ENCODE measurements at places on chromosomes 11 and 22.

- no peak for DNase-seq
These were observed 36.3 kb downstream of the IGF2 start for GRCh38 chr11:2102883-2103213.

GRCh38 chr11:111309215-111309915 is 11.0 kb downstream of the POU2AF3 start:
- DNase-seq = no peak

DNA sequence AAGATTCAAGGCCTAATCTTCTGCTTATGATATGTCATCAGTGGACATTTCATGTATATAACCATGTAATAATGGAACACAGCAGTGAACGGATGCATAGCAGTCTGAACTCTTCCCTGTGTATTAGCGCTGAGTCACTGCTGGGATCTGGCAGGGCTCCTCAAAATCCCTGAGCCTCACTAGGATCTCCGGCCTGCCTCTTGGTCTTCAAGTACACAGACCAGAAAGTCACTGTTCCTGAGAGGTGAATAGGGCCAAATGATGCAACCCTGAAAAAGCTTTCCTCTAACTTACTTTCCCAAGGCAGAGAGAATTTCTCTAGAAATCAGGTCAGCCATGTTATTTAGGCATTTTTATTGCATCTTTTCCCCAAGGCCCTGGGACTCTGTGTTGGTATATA is 35.0 kb downstream of the POU2AF1 start:
- DNase-seq = no peak

DNA sequence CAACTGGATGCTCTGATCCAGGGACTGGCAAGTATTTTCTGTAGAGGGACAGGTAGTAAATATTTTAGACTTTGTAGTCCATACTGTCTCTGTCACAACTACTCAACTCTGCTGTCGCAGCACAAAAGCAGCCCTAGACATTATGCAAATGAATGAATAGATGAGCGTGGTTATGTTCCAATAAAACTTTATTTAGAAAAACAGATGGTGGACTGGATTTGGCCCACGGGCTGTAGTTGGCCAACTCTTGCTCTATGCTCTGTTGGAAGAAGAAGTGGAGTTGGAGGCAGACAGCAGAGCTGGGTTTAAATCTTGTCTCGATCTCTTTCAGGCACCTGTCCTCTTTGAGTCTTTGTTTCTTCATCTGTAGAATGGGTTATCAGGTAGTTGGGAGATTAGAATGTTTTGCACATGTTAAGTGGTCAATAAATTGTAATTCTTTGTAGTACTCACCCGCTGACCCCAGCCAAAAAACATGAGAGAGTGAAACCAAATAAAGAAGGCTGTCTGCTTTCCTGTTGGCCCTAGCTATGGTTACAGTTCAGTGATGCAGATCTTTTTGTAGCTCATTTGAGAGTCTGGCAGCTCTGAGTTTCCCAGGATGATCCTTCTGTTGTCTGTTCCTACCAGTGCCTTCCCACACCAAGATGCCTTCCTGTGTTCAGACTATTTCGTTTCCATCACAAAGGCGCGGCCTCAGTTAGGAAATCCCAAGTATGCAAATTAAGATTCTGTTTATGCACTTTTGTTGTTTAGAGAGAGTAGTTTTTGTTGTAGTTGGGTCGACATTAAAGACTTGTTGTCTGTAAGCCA is 198.1 kb upstream of the SEZ6L start:
- no peak for DNase-seq

GRCh38 chr11:111735262-111736116 is 30.7 kb downstream of the PPP2R1B start:
- DNase-seq = no peak

DNA sequence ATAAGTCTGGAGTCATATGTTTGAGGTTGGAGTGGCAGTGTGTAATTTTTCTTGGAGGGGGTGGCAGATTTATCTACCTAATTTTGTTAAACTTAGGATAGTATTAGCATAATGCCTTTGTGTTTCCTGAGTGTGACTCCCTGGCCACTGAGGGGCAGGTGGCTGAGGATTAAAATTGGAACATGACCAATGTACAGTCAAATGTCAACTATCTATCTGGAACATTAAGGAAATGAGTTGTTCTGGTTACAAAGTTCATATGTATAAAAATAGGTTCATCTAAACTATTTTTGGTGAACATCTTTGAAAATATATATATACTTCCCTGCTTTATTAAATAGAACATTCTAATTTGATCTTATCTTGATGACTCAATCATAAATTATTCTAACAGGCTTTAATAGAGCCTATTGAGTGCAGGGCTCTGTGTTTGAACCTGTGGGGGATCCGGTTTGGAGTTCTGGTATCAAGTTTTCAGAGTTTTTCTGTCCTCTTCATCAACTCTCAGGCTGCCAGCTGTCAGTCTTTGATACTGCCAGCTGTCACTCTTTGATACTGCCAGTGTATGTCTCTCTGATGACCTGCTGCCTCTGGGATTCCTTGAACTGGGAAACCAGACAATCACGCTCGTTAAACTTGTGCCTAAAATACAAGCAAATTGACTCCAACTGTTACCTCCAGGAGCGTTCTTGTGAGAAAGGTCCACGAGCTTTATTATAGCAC is 309.6 kb downstream of the METTL15 start:
- DNase-seq = no peak

GRCh38 chr11:104649002-104649401 is 249.3 kb downstream of the CASP12 start:
- no peak for DNase-seq

GRCh38 chr22:46547883-46548244 is 10.4 kb upstream of the CELSR1 start:
- no peak for DNase-seq

GRCh38 chr22:24198682-24199052 is 17.4 kb downstream of the SUSD2 start:
- DNase-seq = no peak

DNA sequence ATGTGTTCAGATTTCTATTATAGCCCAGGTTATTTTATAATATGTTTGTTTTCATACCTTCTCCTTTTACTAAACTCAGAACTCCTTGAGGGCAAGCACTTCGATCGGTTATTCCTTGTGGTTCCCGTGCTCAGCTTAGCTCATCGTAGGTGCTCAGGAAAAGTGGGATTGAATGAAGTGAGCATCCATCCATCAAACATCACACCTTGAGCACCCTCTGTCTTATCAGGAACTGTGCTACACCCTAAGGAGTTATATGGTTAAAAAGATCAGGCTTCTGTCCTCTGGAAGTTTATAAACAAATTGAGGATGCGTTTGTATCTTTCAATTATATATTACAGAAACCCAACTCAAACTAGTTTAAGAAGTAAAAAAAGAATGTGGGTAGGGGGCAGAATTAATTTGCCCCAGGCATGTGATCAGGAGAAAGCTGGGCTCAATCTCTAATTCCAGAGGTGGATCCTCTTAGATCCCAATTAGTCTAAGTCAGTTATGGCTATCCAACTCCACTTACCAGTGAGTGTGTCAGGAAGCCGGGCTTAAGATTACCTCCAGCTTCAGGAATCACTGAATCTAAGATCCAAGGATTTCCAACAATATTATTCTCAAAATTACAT is 59.9 kb upstream of the RRAS2 start:
- DNase-seq = no peak

GRCh38 chr11:76781046-76781801 is 1.9 kb upstream of the TSKU start:
- DNase-seq = no peak

- DNase-seq = no peak
These were observed 126.3 kb downstream of the C11orf91 start for GRCh38 chr11:33574331-33574730.

GRCh38 chr11:108693852-108694251 is 29.0 kb downstream of the DDX10 start:
- no peak for DNase-seq

- DNase-seq = no peak
These were observed 876 bp downstream of the NFRKB start for GRCh38 chr11:129894278-129895125.

- DNase-seq = no peak
These were observed 15.8 kb downstream of the RPL27A start for GRCh38 chr11:8698379-8698851.

DNA sequence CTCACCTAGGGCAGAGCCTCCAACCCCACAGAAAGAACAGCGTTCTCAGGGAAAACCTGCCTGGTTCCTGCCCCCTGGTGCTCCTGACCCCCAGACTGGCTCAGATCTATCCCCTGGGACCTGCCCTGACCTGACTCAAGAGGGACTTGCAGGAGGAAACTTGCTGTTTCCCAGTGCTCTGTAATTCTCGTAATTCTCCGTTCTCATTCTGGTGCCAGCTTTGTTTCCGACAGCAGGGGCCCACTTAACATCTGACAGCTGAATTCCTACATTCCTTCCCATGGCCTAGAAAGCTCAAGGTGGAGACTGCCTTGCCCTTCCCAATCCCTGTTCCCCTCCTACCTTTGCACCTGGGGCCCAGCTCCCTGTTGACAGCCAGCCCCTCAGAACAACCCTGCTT is 12.5 kb upstream of the CSF2RB start:
- DNase-seq = no peak

DNA sequence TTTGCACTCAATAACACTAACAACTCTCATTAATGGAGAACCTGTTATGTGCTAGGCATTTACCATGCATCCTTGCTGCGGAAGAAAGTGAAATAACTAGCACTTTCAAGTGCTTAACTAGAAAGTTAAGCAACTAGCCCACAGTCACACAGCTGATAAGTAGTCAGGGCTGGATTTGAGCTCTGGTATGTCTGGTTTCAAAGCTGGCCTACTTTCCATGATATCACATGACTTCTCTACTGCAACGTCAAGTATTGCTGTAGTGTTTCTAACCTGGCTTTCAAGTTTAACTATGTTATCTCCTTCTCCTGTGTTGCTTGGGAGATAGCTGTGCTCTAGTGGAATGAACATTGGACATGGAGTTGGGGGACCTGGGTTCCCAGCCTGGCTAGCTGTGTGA is 12.1 kb downstream of the SLC15A3 start:
- no peak for DNase-seq

- DNase-seq = no peak
These were observed 860 bp downstream of the PRMT3 start for GRCh38 chr11:20388096-20389055.

DNA sequence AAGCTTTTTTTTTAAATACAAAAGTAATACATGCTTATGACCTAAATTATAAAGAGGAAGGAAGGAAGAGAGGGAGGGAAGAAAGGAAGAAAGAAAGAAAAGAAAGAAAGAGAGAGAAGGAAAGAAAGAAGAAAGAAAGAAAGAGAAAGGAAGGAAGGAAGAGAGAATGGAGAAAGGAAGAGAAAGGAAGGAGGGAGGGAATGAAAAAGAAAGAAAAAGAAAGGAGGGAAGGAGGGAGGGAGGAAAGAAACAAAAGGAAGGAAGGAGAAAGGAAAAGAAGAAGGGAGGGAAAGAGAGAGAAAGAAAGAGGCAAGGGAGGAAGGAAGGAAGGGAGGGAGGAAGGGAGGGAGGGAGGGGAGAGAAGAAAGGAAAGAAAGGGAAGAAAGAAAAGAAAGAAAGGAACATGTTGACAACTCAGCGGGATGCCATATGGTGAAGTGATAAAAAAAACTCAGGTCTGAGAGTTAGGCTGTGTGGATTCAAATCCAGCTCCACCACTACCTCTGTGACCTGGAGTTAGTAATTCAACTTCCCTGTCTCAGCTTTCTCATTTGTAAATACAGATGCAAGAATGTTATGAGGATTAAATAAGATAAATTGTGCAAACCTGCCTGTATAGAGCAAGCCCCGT is 9.6 kb upstream of the EED start:
- no peak for DNase-seq

DNA sequence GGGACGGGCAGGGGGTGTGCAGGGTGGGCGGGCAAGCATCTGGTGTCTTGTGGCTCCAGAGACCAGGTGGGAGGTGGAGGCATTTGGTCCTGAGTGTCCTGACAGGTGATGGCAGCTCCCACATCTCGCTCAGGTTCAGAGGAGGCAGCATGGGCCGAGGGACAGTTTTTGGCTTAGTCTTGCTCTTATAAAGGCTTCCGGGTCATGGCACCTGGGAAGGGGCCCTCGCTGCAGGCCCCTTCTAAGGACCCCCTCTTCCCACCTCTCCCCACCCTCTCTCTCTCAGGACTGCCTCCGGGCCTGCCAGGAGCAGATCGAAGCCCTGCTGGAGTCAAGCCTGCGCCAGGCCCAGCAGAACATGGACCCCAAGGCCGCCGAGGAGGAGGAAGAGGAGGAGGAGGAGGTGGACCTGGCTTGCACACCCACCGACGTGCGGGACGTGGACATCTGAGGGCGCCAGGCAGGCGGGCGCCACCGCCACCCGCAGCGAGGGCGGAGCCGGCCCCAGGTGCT is 9.9 kb downstream of the CCND1 start:
- no peak for DNase-seq

DNA sequence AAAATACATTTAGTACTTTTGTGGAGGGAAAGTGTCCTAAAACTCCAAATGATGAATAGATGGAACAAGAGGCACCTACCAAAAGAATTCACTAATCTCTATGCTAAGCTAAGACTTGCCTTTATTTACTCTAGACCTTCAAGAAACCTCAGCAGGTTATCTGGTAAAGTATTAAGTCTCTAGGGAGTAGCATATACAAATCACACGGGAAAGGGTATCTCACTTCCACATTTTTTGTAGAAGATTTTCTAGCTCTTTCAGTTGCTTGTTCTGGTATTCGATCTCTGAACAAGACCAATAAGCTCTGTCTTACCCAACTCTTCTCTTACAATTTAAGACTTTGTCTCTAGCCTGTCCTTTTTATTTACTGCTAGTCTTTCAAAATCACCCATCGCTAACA is 18.1 kb upstream of the CADM1 start:
- DNase-seq = no peak

DNA sequence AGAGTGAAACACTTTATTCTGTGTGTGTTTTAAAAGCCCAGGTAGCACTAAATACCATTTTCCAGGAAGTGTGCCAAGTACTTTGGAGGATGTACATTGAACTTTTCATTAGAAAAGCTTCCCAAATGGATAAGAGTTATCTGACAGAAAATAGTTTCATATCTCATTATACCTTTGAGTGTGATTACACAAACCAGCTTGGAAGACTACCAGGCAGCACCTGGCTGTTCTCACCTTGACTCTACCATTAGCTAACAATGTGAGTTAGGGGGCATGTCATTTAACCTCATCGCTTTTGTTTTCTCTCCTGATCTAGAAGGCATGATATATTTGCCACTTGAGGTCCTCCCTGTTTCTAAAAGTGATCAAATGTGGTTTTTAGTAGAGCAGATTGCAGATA is 50.2 kb downstream of the GRM5 start:
- DNase-seq = no peak

- DNase-seq = no peak
These were observed 19.9 kb downstream of the IFT27 start for GRCh38 chr22:36756031-36756430.

- DNase-seq = no peak
These were observed 74.7 kb downstream of the KCNQ1 start for GRCh38 chr11:2519517-2519861.

- DNase-seq = no peak
These were observed 6.2 kb upstream of the LRFN4 start for GRCh38 chr11:66850588-66851238.

DNA sequence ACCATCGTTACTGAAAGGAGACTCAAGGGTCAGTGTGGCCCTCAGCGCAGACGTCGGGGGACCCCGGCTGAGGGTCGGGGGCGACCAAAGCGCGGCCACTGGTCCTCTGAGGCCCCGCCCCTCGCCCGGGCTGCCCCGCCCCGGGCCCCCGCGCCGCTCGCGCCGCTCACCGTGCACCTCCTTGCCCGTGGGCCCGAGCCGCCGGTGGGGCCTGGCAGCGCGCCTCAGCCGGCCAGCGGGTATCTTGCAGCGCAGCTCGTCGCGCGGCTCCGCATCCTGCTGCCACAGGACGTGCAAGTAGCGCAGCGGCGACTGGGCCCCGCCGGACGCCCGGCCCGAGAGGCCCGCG is 419 bp downstream of the ANKRD54 start:
- DNase-seq = peak; percentile 13
